ENCODE measurements at places on chromosomes 16 and 17. TPM values are rescaled to one million over a fixed set of nuclear protein-coding genes. Genes with fewer than 3 reads are reported as not detected.

MYO15B gene
- total RNA-seq: 16.8 TPM

APOBR gene
- total RNA-seq: not detected

CD300LB gene
- not detected for total RNA-seq

KRT20 gene
- total RNA-seq: not detected

MSI2 gene
- 12.3 TPM for total RNA-seq

KRTAP9-4 gene
- not detected for total RNA-seq

MARVELD3 gene
- total RNA-seq: not detected

KRT12 gene
- total RNA-seq: not detected

TBC1D3I gene
- total RNA-seq: 0.09 TPM

SPATA22 gene
- total RNA-seq: not detected

KRT32 gene
- 0.09 TPM for total RNA-seq

MBTD1 gene
- total RNA-seq: 15.7 TPM

ZNF750 gene
- total RNA-seq: not detected

CIBAR2 gene
- total RNA-seq: not detected

CHST5 gene
- total RNA-seq: not detected

KRTAP3-1 gene
- total RNA-seq: not detected

KRT222 gene
- total RNA-seq: not detected

SSTR5 gene
- not detected for total RNA-seq

EPOP gene
- total RNA-seq: 5.0 TPM

TBC1D3H gene
- total RNA-seq: not detected

Data from fibroblast of the aortic adventitia (primary cell).